Posterior vena cava (tissue), 2 donors: ENCODE measurements at places on chromosomes 7 and 10.

- no peak for DNase-seq
Observed at GRCh38 chr10:44706745-44707144, 204.4 kb upstream of the TMEM72 start.

DNA sequence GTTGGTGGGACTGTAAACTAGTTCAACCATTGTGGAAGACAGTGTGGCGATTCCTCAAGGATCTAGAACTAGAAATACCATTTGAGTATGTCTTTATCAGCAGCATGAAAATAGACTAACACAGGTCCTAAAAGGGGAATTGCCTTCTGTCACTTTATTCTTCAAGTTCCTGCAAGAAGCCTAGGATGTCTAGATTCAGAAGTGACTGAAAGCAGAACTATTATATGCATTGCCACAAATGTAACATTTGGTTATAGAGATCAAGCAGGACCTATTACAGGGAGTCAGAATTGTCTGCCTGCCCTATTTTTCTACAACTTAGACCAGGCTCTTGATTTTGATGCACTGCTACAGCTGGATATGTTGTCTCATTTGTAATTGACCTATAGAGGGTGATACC is 364.7 kb downstream of the SORCS1 start:
- no peak for DNase-seq

DNA sequence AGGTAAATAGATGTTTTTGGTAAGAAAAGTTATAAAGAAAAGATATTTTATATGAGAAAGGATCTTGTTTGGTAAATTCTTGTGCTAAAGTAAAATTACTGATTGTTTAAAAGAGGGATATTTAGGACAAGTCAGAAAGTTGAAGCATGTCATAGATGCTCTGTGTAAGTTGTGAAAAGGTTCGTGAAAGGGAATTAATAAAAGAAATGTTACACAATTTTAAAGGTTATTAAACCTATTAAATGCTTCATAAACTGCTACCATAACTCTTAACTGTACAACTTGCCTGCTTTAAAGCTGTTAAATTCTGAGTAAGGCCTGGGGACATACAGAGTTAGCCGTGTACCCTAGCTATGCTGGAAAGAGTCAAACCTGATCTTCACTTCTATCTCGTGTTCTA is 634.1 kb downstream of the ACTR3B start:
- no peak for DNase-seq

- DNase-seq = no peak
Observed at GRCh38 chr7:31735991-31736982, 49.3 kb downstream of the PPP1R17 start.

DNA sequence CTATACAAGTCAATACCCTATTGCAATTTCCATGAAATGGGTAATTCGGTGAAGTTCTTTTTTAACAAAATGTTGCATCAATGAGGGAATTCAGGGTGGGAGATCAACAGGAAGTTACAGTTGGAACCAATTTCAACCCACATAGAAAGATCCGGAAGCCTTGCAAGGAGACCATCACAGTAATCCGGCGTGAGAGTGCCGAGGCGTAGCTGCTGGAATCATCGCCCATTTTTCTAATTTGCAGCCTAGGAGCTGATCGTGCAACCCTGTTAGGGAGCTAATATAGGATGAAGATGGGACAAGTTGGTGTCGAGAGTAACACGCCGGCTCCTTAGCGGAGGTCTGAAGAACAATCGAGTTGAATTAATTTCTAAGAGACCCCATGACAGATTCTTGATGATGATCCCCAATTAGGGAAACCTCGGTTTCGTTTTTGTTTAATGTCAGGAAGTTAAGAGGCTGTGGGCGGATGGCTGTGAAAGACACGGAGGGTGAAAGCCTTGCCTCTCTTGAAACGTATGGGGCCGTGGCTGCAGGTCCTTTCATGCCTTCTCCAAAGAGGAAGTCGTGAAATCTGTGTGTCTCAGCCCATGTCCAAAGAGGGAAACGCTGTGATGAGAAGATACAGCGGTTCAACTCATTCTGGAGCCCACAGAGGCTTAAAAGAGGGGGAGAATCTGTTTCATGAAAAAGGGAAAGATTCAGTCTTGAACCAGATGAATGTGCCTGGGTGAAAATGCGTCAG is 51.2 kb upstream of the CARD11 start:
- DNase-seq = no peak

GRCh38 chr10:7179536-7179935 is 231.3 kb downstream of the SFMBT2 start:
- DNase-seq = no peak

DNA sequence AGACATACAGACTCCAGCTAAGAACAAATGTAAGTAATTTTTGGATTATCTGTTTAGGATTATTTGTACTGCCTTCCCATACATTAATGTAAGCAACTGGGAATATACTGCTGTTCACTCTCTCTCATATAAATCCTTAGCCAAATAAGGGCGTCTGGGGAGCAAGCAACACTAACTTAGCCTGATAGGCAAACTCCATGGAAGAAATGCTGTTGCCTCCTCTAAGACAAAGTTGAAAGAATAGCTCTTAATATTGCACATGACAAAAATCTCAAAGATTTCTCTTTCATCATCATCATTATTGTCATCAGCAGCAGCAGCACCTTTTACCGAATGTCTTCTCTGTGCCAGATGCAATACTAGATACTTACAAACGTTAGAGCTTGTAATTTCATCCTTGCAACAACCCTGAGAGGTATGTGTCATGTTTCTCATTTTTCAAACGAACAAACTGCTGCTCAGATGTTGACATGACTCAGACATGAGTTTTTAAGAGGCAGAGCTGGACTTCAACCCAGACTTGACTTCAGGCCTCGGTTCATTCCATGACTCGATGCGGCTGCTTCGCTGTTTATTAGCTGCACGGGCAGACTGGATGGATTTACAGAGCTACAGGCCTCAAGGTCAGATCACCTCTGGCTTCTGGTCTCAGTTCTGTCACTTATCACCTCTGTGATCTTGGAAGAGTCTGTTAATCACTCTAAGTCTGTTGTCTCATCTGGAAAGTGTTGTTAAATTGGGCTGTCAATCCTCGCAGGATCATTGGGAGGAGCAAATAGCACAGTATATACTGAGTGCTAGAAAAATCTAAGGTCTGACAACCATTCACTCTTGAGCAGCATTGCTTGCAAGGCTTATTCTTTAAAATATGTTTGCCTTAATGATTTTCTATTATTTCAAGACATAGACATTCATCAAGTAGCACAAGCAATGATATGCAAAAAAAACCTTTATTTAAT is 126.3 kb upstream of the CELF2 start:
- no peak for DNase-seq

GRCh38 chr7:155231241-155231800 is 66.4 kb upstream of the INSIG1 start:
- DNase-seq = peak; percentile 73

DNA sequence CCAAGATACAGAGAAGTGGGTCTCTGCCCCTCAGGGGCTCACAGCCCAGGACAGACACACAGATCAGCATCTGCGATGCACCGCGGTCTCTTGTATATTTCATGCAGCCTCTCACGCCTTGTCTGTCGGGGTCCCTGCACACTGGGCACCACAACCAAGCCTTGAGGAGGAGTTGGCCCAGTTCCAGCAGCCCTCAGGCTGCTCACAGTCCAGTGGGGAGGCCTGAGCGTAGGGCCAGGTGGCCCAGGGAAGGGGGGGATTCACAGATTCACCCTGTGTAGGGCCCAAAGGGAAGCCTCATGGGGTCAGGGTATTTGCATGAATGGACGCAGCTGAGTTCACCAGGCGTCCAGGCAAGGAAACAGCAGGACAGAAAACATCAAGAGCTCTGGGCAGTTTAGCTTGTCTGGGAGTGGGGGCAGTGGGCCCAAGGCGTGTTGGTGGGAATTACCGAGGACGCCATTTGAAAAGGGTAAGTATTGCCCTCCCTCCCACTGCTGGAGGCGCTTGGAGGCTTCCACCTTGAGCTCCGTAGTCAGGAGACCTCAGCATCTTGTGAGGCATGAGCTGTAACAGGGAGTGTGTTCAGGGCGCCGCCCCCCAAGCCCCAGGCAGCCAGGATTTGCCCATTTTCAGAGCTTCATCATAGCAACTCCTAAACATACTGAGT is 129.1 kb upstream of the CHST15 start:
- no peak for DNase-seq

DNA sequence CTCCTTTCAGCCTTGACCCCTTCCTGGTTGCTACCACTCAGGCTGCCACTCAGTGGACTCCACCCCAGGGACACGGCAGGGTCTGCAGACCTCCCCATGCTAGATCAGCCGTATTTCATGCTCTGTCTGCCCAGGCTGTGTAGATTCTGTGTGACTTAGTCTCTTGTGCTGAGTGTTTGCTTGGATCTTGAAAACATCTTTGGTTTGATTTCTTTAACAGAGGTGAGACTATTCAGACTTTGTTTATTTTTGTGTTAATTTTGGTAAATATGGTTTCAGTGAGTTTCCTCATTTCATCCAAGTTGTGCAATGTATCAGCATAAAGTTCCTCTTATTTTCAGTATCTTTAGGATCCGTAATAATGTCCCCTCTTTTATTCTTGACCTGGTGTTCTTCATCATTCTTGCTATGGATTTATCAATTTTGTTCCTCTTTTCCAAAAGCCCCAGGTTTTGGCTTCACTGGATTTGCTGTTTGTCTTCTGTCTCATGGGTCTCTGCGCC is 21.2 kb upstream of the PWWP2B start:
- DNase-seq = no peak

DNA sequence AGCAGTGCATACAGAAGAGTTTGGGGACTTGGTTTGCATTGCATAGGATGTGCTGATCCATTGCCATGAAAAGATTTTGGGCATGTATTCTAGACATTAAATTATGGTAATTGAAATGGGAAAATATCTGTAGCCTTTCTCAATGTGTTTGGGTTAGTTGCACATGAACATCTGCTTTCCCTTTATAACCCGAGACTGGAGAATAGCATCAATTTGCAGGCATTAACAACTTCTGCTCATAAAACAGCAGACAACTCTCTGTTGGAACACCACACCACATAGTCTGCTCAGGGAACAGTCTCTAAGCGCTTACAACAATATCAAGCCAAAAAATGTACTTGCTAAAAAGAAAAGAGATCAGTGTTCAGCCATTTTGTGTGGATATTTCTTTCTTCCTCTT is 1391.1 kb upstream of the LRRTM3 start:
- DNase-seq = no peak

GRCh38 chr10:44154956-44155355 is 229.9 kb downstream of the CXCL12 start:
- DNase-seq = no peak

GRCh38 chr10:66555061-66555460 is 370.8 kb upstream of the LRRTM3 start:
- DNase-seq = no peak

- no peak for DNase-seq
Observed at GRCh38 chr7:23341846-23342598, 42.9 kb downstream of the MALSU1 start.

DNA sequence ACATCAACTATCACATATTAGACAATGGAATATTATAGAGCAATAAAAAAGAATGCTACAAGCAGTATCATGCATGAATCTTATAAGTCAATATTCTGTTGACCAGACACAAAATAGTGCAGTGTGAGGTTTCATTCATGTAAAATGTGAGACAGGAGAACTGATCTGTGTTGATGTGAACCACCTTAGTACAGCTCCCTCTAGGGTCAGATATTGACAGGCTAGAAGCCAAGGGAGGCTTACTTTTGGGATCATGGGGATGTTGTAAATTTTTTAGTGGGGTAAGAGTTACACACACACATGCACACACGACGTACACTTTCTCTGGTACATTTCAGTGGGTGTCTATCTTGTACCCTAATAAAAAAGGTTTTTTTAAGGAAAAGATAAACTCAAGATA is 231.6 kb upstream of the FOXK1 start:
- DNase-seq = no peak
